ENCODE measurements at places on chromosomes 1 and 21.

DNA sequence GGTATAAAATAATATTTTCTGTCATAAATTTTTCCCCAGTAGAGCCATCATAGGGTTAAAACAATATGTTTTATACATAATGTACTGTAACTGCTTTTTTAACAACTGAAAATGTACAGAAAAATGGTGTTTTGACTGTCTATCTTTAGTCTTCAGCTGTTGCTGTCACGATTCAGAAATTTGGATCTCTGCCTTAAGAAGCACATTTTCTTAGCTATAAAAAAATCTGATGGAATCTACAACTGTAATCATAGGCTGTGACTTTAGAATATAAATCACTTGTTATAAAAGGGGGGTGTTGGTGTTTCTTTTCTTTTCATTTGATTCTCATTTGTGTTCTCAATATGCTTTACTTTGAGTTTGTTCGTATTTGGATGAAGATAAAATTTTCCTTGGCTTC lies 187.5 kb downstream of the PDE4B start:
- no peak for DNase-seq

DNA sequence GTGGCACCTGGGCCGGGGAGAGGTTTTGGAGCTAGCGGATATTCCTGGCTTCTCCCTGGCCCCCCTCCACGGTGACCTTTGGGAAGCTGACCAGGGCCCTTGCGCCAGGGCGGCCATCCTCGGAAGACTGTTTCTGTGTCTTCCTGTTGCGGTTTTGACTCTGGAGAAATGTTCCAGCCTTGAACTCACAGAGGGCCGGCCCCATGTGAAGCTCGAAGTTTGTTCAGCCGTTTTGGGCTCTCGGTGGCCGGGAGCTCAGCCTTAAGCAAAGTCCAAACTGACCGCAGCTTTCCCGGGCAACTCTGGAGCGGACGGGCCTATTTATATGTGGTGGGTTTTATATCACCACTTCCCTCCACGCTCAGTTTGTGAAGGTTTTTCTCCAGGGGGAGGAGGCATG lies 17.0 kb upstream of the WNT4 start:
- DNase-seq: no peak

DNA sequence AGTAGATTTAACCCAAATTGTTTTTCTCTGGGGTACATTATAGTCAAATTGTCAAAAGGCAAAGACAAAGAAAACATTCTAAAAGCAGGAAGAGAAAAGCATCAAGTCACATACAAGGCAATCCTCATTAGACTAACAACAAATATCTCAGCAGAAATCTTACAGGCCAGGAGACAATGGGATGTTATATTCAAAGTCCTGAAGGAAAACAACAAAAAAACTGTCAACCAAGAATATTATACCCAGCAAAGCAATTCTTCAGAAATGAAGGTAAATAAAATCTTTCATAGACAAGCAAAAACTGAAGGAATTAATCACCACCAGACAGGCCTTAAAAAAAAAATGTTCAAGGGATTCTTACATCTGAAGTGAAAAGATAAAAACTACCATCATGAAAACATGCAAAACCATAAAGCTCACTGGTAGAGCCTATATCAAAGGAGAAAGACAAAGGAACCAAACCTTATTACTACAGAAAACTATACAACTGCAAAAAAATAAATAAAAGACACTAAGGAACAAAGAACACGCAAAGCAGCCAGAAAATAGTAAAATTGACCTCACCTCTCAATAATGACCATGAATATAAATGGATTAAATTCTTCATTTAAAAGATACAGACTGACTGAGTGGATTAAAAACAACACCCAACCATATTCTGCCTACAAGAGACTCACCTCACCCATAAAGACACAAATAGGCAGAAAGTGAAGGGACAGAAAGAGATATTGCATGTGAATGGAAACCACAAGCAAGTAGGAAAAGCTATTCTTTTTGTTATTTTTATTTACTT lies 113.8 kb upstream of the ZC3H11B start:
- no peak for DNase-seq

DNA sequence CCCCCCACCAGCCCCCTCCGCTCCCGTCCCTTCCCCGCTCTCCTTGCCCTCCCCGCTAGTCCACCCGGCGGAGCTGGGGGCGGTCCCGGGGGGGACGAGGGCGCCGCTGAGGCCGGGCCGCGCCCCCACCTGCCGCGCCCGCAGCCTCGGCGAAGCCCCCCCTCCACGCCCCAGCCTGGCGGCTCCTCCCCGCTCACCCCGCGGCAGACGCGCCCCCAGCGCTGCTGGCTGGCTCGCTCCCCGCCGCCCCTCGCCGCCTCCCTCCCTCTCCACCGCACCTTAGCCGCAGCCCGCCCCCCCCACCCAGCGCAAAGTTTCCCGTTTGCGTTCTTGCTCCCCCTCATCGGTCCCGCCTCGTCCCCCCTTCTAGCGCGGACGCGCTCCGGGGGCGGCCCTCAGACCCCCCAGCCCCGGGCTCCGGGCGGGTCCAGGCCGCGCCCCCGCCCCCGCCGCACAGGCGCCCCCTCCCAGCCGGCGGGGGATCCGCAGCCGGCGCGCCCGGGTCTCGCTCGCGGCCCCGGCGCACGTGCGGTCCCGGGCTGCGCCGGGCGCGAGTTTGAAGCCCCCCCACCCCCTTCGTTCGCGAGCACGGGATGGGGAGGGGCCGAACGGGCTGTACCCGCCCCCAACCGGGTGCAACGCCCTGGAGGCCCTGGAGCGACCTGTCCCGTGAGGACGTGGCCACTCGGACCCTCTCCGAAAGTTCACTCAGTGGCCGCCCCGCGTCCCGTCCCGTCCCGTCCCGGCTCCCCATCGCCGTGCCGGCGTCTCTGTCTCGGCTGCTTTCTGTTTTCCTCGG lies 623 bp downstream of the PTPRF start:
- no peak for DNase-seq

- DNase-seq: no peak
Observed at GRCh38 chr1:59596432-59596831, 218.3 kb upstream of the HOOK1 start.

GRCh38 chr21:42027822-42028765 lies 17.9 kb upstream of the ZBTB21 start:
- DNase-seq: no peak

DNA sequence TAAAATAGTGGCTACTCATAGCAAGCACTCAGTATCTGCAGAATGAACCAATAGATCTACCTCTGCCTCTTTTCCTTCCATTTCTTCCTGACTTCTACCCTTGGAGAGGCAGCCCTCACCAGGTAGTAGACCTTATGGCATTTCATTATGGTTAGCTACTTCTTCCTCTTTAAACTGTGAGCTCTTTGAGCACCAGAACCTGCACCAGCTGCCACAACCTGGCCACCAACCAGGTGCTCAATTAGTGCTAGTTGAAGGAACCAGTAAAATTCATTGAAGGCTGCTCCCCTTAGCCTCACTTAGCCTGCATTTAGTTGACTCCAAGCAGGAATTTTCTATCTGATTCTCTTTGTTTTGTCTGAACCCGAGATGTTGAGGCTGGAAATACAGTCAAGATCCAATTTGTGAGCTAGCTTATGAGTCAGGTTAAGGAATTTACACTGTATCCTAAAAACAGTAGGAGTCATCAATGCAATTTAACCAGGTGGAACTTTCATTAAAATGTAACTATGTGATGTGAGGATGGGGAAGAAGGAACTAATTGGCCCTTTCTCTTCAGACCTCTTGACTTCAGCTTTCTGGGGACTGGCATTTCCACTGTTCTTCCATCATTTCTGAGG lies 81.5 kb upstream of the UBE2U start:
- DNase-seq: no peak

DNA sequence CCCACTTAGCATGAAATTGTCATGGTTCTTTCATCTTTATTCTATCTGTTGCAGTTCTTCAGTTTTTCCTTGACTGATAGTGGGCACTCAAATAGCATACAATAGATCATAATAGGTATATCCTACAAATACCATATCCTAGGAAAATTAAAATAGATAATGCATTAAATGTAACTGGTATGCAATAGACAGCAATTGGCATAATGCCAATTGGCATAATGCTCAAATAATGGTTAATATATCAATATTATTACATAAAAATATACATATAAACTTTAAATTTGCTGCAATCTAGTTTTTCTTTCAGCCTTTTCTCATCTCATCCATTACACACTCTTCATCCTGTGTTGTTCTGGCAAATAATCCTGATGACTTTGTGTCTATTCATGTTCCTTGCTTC lies 814.6 kb upstream of the TMPRSS15 start:
- no peak for DNase-seq

DNA sequence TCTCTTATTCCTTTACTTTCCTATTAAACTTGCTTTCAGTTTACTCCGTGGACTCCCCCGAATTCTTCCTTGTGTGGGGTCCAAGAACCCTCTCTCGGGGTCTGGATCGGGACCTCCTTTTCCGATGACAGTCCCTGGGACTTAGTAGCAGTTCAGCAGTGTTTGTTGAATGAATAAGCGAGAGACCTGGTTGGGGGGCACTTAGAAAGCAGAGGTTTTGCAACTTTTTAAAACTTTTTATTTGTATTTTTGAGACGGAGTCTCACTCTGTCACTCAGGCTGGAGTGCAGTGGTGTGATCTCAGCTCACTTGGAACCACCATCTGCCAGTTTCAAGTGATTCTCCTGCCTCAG lies 2.1 kb upstream of the ANKRD65 start:
- no peak for DNase-seq

DNA sequence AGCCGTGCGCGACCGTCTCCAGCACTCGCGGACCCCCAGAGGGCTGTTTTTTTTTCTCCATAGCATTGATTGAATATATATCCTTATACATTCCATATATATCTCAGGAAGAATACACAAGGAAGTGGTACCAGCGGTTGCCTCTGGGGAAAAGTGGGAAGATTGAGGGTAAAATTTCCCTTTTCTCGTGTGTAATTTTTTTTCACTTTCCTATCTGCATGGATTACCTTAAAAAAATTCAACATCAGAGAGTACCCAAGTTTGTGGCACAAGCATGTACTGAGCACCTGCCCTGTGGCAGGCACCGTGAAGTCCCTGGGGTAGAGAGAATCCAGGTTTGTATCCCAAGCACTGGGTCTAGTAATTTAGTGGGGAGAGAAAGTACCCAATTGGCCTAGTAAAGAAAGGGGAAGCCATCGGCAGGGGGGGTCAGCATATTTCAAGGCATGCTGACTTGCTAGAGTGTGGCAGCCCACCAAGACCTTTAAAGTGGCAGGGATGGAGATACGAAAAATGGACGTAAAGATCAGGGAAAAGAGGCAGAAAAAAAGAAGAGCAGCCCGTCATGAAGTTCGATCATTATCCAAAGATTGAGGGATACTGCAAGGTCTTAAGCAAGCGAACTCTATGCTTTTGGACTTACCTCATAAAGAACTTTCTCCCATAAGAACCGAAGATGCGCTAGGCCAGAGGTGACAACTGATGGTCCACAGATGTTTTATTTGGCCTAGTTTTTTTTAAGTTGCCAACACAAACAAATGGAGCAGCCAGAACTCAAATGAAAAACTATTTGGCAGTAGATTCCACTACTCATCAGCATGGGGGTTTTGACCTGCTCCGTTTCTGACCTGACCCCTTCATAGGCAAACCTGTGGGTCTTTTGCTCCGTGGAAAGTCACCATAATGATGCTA lies 1.5 kb upstream of the HMGN1 start:
- DNase-seq: no peak

GRCh38 chr1:54813485-54814125 lies 12.5 kb upstream of the TTC22 start:
- DNase-seq: no peak

GRCh38 chr1:68140536-68140935 lies 90.1 kb upstream of the DIRAS3 start:
- no peak for DNase-seq

- no peak for DNase-seq
Observed at GRCh38 chr21:33395891-33396331, 7.3 kb upstream of the IFNGR2 start.

GRCh38 chr1:228134591-228134990 lies 5.5 kb upstream of the GUK1 start:
- DNase-seq: no peak

DNA sequence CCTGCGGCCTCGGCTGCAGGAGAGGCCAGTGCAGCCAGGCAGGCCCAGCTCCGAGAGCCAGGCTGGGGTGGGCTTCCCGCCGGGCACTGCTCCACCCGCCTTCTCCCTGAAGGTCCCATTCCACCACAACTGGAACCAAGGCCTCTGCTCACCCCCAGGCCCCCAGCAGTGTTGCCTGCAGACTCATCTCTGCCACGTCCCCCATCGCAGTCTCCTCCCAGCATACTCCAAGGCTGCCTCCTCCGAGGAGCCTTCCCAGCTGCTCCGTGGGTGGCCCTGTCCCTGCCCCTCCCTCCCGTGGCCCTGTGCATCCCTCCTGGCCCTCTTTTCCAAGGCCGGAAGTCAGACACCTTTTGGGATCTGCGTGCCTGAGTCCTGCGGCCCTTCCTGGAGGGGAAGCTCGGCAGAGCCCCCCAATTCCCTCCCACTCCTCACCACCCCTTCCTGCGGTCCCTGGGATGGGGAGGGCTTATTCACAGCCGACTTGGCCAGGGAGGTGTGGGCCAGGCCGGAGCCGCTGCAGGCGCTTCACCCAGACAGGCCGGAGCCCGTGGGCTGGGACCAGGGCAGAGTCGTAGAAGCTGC lies 47.6 kb downstream of the SLX9 start:
- DNase-seq: no peak

Measured in CD4-positive, alpha-beta T cell treated with Interleukin-15 for 1 hour (primary cell).